ENCODE measurements at places on chromosomes 4 and X. TPM values are rescaled to one million over a fixed set of nuclear protein-coding genes. Genes with fewer than 3 reads are reported as not detected.

- peak; percentile 34 for DNase-seq
These were observed 50.8 kb downstream of the ZFYVE28 start for GRCh38 chr4:2367626-2368025.

- DNase-seq, result no peak
These were observed 107.7 kb downstream of the PPP3CA start for GRCh38 chr4:101239665-101240064.

AR gene
- 26.4 TPM for total RNA-seq

MAGEA12 gene
- not detected for total RNA-seq

CT45A8 gene
- not detected for total RNA-seq

SYP gene
- total RNA-seq, result not detected

ADRA2C gene
- total RNA-seq, result 0.74 TPM

DNA sequence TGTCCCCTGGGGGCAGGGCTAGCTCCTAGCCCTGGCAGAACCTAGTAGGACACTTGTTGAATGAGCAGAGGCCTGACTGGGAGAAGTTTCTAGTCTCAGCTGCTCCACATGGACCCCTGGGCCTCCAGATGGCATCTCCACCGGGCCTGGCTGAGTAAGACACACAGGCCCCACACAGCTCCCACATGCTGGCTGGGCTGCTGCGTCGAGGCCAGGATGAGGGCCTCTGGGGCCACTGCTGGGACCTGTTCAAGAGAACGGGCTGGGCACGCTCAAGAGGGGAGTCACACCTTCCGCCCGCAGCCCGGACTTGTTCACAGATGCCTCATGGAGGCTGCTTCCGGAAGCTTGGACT lies 4.2 kb upstream of the HGFAC start:
- DNase-seq, result no peak

DNA sequence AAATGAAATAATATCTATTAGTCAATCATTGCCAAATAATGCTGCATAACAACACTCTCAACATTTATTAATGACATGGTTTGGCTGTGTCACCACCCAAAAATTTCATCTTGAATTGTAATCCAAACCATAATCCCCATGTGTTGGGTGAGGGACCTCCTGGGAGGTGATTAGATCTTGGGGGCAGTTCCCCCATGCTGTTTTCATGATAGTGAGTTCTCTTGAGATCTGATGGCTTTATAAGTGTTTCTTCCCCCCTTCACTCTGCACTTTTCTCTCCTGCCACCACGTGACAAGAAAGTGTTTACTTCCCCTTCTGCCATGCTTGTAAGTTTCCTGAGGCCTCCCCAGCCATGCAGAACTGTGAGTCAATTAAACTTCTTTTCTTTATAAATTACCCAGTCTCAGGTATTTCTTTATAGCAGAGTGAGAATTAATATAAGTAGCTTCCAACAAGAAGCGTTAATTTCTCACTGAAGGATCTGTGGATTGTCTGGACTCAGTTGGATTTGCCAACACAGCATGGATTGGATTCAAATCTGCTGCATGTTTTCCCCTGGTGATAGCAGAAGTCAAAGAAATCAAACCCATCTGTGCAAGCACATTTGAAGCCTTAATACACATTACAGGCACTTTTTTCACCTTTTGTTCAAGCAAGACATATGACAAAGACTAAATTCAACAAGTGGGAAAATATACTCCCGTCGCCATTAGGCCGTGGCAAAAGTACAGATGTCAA lies 216.6 kb downstream of the PDGFC start:
- no peak for DNase-seq

GLRB gene
- total RNA-seq, result 1.3 TPM
